ENCODE measurements at places on chromosomes 12 and 14. TPM values are rescaled to one million over a fixed set of nuclear protein-coding genes. Genes with fewer than 3 reads are reported as not detected.

GRCh38 chr14:86442135-86442534 is 912.2 kb downstream of the FLRT2 start:
- no peak for DNase-seq

GRCh38 chr12:120687578-120688289 is 785 bp downstream of the MLEC start:
- DNase-seq, result peak; percentile 66

DNA sequence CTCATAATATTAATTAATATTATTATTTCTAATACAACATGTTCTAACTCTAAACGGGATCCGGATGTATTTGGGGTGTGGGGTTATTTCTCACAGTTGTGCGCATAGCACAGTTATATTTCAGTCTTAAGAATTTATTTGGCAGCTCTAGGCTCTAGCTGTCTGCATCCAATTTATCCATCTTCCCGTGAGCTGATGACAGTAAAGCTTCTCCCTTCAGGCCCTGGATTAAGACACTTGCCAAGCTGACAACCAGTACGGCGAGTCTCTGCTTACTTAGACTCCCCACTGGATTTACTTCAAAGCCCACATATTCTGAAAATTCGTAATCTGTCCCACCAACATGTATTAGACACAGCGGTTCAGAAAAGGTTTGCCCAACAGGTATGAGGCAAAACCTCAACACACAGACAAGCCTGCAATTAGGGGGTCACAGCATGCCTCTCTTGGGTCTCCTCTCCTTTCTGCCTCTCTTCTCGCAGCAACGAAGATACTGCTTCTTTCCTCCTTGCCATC is 232.9 kb upstream of the TMTC1 start:
- no peak for DNase-seq

- no peak for DNase-seq
Observed at GRCh38 chr12:80269803-80270552, 170.6 kb downstream of the OTOGL start.

DNA sequence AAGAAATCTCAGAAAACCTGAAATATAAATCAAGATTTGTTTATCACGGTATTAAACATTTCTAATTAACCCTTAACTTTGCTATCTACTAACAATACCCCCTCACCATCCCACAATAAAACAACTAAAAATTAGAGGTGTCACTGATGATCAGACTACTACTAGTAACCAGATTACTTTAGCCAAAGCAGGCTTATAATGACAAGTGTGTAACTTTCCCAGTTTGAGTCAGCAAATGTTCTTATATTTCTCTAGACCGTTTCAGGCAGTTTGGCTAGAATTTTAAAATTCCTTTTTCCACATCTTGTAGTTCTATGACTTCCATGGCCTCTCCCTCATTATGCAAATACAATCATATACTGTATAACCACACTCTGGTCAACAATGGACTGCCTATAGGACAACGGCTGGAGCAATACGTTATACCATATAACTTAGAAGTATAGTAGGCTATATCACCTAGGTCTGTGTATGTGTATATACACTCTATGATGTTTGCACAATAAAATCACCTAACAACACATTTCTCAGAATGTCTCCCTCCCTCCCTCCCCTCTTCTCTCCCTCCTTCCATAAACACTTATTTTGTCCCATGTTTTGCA is 102.1 kb downstream of the DENND5B start:
- DNase-seq, result no peak

LUM gene
- not detected for total RNA-seq

ANKS1B gene
- total RNA-seq, result 0.19 TPM

REM2 gene
- 0.48 TPM for total RNA-seq

All from activated CD4-positive, alpha-beta T cell treated with anti-CD3 and anti-CD28 coated beads for 36 hours (primary cell).